Stimulated activated CD4-positive, alpha-beta T cell treated with anti-CD3 and anti-CD28 coated beads, TNF-alpha, amount 100 ng/mL, for 1 hour (primary cell): ENCODE measurements at places on chromosomes 1 and 21.

- DNase-seq, result no peak
These were observed 116.6 kb upstream of the ZBTB40 start for GRCh38 chr1:22334860-22335550.

DNA sequence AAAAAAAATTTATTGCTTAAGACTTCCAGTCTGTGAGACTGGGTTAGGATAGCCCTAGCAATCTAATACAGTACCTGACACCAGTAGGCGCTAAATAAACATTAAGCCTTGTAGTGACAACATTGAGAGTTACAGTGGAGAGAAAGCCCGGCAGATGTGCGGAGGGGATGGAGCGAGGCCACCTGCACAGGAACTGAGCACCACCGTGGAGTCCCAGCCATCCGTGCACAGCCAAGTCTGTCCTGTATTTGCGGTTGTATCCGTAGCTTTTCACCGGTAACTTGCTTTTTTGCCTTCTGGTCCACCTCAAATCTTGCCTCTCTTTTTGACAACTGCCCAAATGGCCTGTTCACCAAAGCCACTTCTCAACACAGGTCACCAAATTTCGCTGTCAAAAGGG lies 260.1 kb downstream of the GPATCH2 start:
- DNase-seq, result no peak

DNA sequence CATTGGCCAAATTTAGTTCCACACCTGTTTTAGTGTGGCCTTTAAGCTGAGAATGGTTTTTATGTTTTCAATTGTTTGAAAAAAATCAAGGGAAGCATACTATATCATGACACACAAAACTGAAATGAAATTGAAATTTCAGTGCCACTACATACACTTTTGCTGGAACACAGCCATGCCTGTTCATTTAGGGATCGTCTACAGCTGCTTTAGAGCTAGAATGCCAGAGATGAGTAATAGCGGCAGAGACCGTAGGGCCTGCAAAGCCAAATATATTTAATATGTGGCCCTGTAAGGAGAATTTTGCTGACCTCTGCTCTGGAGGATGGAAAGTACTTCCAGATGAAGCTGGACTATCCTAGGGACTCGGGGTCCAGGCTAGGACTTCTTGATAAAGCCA lies 62.5 kb upstream of the LYST start:
- no peak for DNase-seq

DNA sequence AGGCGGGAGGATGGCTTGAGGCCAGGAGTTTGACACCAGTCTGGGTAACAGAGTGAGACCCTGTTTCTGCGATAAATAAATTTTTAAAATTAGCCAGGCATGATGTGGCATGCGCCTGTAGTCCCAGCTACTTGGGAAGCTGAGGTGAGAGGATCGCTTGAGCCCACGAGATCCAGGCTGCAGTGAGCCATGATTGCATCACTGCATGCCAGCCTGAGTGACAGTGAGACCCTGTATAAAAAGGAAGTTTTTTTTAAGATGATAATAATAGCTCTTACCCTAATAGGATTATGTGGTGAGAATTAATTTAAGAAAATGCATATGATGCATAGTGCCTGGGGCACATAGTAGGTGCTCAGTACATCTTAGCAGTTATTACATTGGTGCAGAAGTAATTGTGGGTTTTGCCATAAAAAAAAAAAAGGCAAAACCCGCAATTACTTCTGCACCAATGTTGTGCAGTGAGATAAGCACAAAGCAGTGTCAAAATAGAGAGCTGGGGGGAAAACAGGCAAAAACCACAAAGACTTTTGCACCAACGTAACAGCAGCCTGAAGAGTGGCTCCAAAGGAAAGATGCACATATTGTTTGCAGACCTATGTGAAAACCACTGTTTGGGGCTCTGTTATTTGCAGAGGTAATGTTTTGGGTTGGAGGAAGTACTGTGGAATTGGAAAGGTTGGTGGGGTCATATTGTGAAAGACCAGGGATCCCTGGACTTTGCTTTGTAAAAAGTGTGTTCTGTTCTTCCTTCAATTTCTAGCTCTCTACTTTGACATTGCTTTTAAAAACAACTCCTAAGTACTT lies 72.4 kb downstream of the PLXNA2 start:
- no peak for DNase-seq

DNA sequence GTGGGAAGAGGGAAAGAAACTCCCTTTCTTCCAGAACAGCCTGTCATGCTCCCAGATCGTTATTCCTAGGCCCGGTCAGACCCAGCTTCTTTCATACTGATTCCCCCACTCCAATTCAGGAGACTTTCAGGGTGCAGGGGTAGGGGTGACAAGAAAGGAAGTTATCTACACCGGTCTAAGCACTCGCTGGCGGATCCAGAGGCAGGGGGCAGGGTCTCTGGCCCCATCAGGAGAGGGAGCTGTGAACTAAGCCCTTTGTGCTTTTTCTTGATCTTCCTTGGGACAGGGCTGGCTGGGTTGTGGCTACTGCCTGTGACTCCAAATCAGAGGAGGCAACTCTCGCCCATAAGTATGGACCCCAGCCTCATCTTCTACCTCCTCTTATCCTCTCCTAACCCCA lies 44.3 kb downstream of the NEK2 start:
- DNase-seq, result no peak

GRCh38 chr1:156258859-156259258 lies 11.0 kb upstream of the PAQR6 start:
- DNase-seq, result no peak

DNA sequence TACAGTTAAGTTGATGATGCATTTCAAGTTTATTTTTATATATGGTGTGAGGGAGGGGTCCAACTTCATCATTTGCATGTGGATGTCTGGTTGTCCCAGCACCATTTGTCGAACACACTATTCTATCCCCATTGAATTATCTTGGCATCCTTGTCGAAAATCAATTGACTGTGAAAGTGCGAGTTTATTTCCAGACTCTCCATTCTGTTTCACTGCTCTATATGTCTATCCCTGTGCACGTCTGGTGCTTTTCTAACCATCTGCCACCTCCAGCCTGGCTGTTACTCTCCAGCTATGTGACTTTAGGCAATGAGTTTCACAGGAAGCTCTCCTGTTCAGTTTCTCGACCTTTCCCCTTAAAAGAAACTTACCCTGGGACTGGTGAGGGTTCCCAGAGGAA lies 137.1 kb upstream of the KLHDC7A start:
- DNase-seq, result no peak

DNA sequence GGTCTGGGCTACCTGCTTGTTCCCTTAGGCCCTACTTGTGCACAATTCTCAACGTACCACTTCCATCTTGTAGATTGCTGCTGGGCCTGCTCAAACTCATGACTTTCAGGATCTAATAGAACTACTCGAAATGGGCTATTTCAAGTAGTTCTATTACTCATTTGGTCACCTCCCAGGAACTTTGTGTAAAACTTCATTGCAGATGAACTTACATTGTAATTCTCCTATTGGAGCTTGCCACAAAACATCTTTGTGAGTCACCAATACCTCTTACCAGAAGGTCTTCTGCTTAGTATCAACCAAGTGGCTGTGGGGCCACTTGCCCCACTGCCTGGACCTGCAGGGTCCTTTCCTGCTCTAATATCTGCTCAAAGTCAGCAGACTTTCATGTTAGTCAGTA lies 10.7 kb upstream of the MYOCOS start:
- DNase-seq, result no peak

GRCh38 chr1:110067893-110068645 lies 2.4 kb downstream of the ALX3 start:
- DNase-seq, result no peak

GRCh38 chr21:35120631-35121180 lies 71.6 kb upstream of the RUNX1 start:
- DNase-seq, result no peak

- DNase-seq, result no peak
These were observed 144.8 kb downstream of the ST6GALNAC3 start for GRCh38 chr1:76219366-76219818.

DNA sequence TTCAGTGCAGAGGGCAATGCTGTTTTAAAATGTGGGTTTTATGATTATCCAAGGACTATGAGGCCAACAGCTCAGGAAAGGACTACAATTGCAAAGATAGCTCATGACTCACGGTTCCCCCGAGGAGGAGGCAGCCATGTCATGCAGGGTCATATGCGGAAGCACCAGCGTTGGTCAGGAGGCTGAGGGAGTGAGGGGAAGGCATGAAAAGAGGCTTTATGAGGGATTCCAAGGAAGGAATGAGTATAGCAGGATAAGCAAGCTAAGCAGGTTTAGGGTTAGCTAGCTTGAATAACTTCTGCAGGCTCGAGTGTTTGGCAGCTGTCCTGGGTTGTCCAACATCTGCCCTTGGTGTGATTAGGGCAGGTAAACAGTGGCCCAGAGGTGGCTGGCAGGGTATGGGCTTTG lies 495.1 kb downstream of the SETD4 start:
- no peak for DNase-seq

DNA sequence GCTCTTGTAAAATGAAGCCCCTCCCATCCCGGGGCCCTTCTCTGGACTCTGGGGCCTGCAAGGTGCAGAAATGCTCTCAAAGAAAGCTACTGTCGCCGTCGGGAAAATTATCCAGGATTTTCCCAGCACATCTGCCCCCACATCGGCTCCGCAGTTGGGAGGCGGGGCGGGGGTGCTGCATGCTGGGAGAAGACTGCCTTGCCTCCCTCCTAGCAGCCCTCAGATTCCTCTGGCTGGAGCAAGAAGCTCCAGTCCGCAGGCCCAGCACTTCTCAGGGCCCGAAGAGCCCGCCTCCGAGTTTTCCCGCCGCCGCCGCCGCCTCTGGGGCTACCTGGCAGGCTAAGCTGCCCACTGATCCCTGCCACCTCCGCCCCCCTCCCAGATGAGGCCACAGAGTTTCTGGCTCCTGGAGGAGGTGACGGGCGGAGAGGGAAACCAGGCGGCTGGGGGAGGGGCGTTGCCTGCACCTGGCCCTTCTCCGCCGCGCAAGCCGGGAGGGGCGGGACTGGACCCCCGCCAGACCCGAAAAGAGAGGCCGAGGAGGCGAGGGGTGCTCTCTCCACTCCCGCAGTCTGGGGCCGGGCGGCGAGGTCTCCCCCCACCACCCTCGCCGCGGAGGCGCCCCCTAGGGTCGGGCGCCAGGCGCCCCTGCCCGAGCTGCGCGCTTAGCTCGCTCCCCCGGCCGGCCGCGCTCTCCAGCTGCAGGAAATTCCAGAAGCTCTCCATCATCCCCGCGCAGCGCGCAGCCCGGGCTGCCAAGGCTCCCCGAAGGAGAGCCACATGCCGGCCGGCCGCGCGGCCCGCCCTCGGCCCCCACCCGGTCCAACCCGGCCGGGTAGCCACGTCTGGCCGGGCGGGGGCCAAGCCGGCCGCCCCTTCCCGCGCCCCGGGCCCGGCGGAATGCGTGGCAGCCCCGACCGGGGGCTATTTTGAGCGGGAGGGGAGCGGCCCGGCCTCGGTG lies 28.8 kb downstream of the AHDC1 start:
- DNase-seq, result no peak

- DNase-seq, result no peak
These were observed 16.7 kb upstream of the LYST start for GRCh38 chr1:235883261-235883927.

DNA sequence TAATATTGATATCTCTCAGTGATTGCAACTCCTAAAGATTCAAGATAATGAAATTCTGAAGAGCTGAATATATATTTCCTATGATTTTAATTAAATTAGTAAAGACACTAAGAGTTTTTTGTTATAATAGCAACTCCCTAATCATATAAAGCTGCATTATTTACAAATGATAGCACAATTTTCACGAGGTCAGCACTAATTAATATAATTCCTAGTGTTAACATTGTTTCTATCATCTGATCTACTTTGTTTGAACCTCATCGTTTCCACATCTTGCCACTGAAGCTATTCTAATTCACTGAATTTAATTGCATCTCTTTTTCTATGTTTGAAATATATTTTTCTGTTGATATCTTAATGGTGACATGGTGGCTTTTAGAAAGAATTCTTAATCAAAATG lies 279.1 kb upstream of the ADGRL4 start:
- DNase-seq, result no peak

GRCh38 chr1:54808443-54809207 lies 7.5 kb upstream of the TTC22 start:
- no peak for DNase-seq

DNA sequence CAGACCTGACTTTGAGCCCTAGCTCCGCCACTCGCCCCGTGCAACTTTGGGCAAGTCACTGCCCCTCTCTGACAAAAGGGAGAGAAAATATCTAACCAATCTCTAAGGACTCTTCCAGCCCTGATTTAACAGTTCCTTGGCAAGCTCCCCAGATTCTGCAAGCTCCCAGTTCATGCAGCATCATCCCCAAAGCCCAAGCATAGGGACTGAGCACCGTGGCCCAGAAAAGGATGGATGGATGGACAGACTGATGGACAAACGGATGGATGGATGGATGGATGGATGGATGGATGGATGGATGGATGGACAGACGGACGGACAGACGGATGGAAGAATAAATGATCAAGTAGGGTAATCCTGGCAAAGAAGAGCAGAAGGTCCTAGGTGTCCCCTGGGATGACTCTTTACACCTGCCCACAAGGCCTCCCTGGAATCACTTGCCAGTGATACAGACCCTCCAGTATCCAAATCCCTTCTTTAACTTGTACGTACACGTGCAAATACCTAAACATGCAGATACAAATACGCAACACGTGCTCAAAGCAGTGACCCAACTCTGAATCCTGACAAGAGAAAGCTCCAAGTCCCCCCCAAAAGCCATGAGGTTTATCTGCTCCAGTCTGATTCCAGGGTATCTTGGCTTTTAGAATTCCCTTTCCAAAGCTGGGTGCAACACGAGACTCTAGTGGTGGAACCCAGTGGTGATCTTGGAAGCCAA lies 16.0 kb downstream of the IFFO2 start:
- DNase-seq, result no peak

GRCh38 chr1:201634261-201634660 lies 95.3 kb downstream of the NAV1 start:
- DNase-seq, result no peak

DNA sequence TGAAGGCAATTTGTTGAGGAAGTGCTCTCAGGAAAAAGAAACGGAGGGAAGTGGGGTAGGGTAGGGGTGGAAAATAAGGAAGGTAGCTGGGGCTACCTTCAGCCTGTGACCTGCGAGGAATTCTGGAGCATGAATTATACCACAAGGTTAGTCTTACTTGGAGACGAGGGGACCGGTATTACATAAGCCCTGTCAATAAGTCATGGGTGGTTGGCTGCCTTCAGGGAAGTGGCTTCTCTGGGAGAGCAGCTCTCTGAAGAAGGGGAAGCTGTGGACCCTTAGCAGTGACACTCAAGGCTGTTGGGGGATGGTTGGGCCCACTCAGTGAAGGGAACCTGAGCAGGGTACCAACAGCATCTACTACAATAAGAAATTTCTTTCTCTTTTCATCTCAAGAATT lies 111.3 kb downstream of the TNFSF18 start:
- no peak for DNase-seq

DNA sequence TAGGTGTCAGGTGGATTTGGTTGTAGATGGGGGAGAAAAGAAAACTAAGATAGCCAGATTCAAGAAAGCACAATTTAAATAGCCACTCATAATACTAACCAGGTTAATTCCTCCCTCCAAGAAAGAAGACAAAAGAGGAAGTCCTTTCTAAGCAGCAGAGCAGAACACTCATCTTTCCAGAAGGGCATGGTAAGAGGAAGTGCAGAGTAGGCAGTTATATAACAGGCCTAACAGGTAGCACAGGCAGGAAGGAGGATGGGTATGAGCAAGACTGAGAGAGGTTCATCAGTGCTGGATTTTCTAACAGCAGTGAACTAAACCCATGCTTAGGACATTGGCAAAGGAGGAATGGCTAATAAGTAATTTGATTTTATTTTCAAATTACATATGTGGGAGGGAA lies 517.5 kb downstream of the PLPP3 start:
- DNase-seq, result no peak
